Adipocyte (in vitro differentiated cells): ENCODE measurements at places on chromosomes 4 and X.

DNA sequence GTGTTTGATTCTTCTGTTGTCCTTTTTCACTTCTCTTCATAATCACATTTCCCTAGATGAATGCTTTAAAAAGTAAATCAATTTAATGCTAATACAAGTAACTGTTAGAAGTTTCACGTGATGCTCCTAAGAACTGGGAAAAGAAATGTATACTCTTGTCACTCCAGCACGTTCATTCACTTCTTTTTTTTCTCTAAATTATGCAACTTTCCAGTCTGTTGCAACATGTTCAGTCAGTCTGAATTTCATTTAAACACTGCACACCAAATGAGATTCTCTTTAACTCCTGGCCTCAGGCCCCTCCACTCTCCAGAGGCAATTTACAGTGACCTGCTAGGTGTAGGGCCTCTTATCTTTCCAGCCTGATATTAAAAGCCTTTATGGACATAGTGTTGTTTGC, 321.9 kb downstream of the HS3ST1 start:
- no peak for DNase-seq

GRCh38 chr4:99151995-99152394, 7.9 kb upstream of the ADH4 start:
- DNase-seq, result no peak

- DNase-seq, result no peak
Measured at GRCh38 chrX:108285356-108285755, 152.9 kb downstream of the COL4A6 start.

DNA sequence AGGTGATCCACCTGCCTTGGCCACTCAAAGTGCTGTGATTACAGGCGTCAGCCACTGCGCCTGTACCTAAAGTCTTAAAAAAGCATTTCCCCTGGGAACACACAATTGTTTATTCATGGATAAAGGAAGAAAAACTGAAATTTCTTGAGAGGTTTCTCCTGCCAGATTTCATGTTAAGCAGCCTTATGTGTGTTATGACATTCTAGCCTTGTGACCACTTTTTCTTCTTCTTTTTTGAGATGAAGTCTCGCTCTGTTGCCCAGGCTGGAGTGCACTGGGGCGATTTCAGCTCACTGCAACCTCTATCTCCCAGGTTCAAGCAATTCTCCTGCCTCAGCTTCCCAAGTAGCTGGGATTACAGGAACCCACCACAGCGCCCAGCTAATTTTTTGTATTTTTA, 57.8 kb upstream of the PLAC8 start:
- DNase-seq, result no peak

GRCh38 chr4:168725930-168726329, 229.1 kb downstream of the PALLD start:
- DNase-seq, result no peak

DNA sequence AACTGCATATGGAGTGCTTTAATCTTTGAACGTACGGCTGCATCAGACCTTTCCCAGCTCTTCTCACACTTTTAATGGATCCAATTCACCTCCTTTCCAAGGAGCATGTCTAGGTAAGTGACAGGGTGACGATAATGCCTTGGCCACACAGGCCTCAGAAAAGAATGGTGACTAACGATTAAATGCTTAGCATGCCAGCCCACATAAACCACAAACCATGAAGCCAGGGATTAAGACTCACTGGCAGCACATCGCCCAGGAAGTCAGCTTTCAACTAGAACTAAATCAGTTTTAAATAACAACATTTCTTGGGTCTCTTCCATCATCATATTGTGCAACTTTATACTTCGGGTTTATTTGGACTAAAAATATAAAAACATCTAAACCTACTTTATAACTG, 28.7 kb downstream of the INPP4B start:
- DNase-seq, result peak; percentile 94

- peak; percentile 77 for DNase-seq
Measured at GRCh38 chr4:159455675-159456237, 352.9 kb downstream of the RAPGEF2 start.

- no peak for DNase-seq
Measured at GRCh38 chr4:153209410-153209809, 5.2 kb downstream of the TRIM2 start.

- DNase-seq, result no peak
Measured at GRCh38 chr4:108377021-108377420, 208.3 kb upstream of the LEF1 start.

- DNase-seq, result no peak
Measured at GRCh38 chr4:13546941-13547484, 2.7 kb upstream of the NKX3-2 start.

DNA sequence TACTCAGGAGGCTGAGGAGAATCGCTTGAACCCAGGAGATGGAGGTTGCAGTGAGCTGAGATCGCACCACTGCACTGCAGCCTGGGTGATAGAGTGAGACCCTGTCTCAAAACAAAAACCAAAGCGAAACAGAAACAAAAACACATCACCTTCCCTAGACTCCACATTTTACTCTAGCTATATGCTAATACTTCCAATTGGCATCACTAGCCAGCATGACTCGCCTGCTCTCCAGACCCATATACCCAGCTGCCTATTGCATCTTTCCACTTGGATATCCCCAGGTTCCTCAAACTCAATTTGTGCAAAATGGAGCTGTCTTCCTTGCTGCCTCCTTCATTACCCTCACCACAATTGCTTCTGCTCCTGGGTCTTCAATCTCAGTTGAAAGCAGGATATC, 22.4 kb upstream of the LAP3 start:
- no peak for DNase-seq

DNA sequence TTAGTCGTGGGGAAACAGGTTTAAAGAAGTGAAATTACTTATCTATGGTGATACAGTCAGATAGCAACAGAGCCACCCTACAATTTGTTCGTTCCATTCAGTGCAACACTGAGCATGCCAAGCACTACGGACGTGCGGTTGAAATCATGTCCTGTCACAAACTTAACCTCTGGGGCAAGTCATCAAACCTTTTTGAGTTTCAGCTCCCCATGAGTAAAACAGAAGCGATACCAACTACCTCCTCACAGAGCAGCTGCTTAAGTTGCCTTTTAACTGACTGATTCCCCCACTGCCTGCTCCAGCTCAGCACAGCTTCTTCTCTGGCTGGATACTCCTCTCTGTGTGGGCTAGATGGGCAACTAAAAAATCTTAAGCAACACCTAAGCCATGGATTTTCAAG, 36.0 kb downstream of the LHFPL1 start:
- DNase-seq, result no peak

DNA sequence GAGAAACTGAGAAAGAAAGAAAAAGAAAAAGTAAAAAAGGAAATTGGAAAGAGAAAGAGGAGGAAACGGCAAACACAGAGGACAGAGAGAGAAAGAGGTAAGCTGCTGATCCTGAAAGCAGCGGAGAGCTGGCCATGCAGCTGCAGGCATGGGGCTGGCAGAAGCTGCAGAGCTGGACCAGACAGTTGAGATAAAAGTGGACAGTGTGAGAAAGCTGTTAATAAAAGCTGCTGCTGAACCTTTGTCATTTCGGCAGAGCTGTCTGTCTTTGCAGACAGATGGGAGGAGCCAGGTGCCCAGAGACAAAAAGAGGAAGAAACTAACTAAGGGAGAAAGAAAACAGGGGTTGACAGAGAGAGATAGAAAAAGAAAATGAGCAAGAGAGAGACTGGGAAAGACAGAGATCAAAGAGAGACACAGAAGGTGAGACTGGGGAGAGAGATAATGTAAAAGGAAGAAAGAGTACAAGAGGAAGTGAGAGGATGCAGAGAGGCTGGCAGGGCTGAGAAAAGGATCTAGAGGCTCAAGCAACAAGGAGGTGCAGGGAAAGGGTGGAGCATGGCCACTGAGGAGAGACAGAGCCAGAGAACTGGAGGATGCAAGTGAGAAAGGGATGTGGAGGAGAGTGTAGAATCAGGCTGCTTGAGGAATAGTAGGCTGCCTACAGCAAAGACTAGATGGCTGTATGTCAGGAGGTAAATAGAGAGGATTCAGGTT, 376.8 kb upstream of the FGF16 start:
- DNase-seq, result no peak

- no peak for DNase-seq
Measured at GRCh38 chr4:52856801-52857200, 5.3 kb upstream of the RASL11B start.

DNA sequence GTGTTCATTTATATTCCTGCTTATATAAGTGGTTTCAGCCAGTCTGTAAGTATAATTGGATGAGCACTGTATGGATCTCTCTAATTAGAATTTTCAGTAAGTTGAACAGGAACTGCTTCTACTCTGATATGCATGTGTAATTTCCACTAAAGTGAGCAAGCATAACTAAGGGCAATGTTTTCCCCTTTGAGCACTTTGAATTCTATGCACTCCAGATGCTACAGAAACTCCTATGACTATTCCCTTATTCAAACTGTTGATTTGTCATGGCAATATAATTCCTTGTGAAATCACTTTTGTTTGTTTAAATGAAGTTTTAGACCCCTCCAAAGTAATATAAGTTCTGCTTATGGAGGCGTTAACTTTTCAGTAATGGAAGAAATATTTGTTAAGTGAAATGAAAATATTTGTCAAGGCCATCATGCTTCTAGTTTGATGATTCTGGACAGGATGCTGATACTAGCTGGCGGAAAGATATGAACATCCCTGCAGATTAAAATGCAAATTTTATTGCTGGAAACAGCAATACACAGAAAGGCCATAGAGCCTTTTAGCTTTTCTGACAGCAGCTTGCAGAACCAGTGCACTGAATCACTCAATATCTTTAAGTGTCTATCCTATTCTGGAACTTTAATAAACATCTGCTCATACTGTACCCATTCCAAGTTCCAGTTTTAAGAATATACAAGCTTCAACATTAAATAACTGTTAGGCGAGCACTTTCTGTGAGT, 1460.8 kb downstream of the RAPGEF2 start:
- no peak for DNase-seq

GRCh38 chr4:155241664-155242063, 33.2 kb downstream of the NPY2R start:
- DNase-seq, result no peak

GRCh38 chr4:73308286-73308685, 49.7 kb upstream of the ANKRD17 start:
- peak; percentile 51 for DNase-seq

GRCh38 chr4:38715050-38715449, 51.1 kb downstream of the KLF3 start:
- peak; percentile 37 for DNase-seq

GRCh38 chrX:69113723-69114122, 51.5 kb downstream of the PJA1 start:
- DNase-seq, result no peak

DNA sequence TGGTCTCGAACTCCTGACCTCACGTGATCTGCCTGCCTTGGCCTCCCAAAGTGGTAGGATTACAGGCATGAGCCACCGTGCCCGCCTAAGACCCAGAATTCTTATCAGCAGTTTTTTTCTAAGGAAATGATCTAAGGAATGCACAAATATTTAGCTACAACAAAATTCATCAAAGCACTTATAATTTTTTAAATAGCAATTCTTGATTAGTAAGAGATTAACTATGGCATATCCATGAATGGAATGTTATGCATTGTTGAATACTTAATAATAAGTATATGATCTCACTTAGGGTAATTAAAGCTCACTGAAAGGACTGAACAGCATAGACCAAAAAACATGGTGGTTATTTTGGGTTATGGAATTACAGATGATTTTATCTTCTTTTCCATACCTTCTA, 18.4 kb downstream of the CENPU start:
- no peak for DNase-seq

DNA sequence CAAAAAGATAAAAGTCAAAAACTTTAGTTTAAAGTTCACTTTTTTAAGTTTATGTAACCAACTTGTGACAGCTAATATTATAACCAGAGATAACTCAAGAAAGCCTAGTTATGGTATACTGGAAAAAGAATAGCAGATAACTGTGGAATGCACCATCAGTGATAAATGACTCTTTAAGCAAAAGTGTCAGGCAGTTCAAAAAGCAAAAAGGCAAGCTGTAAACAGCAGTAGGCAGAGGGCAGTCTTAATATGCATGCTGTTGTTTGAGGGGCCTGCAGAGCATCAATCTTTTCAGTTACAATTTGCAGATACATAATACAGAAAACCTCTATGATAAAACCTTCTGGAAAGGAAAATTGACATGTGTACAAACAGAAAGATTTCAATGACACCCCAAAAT, 81.8 kb upstream of the JADE1 start:
- no peak for DNase-seq

GRCh38 chrX:68086709-68087108, 346.6 kb downstream of the OPHN1 start:
- no peak for DNase-seq

DNA sequence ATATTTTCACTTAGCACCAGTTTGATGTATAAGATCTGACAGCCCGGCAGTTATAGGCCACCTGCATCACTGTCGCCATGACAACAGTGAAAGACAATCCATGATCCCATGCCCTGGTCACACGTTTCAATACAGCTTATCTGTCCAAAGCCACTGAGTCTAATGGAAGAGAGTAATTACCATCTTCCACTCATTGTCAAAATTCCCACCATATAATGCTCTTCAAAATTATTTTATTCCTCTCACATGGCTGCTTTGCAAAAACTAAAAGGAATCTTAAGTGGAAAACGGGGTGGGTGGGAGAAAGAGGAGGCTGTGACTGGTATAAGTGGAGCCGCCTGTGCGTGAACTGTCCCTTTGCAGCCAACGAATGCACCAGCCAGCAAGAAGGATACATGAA, 44.2 kb downstream of the MAML3 start:
- no peak for DNase-seq
